ENCODE measurements at places on chromosomes 1 and 21. TPM values are rescaled to one million over a fixed set of nuclear protein-coding genes. Genes with fewer than 3 reads are reported as not detected.

DNA sequence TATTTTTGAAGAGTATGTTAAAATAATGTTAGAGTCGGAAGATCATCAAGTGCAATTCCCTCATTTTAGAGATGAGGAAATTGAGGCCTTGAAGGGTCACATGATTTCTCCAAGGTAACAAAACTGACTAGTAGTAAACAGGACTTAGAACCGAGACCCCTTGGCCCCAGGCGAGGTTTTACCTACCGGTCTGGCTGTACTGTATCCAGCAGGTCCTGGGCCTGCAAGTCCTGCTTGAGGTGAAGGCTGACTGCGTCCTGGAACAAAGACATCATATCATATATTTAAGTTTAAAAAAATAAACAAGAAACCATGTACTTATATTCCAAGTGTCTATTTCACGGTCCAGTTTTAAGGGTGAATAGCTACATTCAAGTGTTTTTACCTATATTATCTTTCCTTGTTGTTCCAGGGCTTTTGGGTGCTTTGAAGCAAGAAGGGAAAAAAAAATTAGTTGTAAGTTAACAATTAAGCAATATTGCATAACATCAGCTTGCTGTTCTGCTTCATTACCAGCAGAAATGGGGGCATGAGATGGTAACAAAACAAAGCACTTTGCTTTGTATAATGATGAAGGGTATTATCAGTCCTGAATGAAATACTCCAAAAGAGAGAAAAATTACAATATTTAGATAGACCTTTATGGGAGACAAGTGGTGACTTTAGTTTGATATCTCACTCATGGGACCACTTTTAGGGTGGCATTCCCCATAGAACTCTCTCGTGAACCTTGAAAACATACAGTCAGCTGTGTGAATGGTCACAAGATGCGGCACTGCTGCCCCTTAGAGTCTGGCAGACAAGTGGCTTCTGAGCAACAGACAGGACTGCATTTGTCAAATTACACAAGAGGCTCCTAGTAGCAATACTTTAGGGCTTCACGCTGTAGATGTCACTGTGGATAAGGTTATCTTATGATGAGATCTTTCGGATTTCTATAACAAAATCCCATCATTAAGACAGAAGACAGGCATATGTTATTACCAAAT, 29.8 kb upstream of the CFAP298 start:
- no peak for DNase-seq
- H3K4me3 ChIP-seq, result no peak overlapping the region
- no peaks in the 10 kb centered on the region for H3K4me1 ChIP-seq
- H3K27me3 ChIP-seq, result no peaks in the 10 kb centered on the region
- no peak overlapping the region for H3K27ac ChIP-seq

The ZNF593OS gene
- total RNA-seq, result not detected

DNA sequence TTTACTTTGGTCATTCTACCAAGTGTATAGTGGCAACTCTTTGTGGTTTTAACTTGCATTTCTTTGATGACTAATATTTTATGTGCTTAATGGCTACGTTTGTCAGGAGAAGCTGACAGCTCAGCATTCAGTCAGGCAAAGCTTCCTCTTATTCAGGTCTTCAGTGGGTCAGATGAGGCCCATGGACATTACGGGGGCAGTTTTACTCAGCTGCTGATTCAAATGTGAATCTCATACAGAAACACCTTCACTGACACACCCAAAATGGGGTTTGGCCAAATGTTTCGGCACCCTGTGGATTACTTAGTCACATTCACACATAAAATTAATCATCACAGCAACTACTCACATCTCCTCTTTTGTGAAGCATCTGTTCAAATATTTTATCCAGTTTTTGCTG, 104.9 kb upstream of the PLD5 start:
- H3K4me3 ChIP-seq, result no peak overlapping the region
- no peaks in the 10 kb centered on the region for H3K27me3 ChIP-seq
- H3K4me1 ChIP-seq, result no peaks in the 10 kb centered on the region

- H3K36me3 ChIP-seq, result no peaks in the 10 kb centered on the region
- no peak overlapping the region for H3K27ac ChIP-seq
- no peaks in the 10 kb centered on the region for H3K4me1 ChIP-seq
- H3K4me3 ChIP-seq, result no peak overlapping the region
These were observed 90.5 kb downstream of the TRABD2B start for GRCh38 chr1:47906527-47907176.

DNA sequence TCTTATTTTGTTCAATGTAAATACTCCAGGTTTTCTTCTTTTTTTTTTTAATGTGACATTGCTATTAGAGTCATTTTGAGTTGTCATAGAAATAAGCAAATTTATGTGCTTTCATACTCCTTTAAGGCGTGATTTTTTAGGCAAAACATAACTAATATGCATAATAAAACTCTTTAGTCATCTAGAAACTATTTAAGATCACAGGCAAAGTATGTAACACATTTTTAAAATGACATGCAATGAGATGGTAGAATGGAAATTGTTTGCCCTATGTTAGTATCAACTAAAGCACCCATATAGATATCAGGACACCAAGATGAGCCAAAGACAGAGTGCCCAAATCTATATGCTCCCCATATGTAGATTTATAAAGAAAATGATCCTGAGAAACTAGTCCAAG, 41.5 kb upstream of the SGIP1 start:
- peaks cover 5% of the 10 kb centered on the region for H3K4me1 ChIP-seq
- no peak for DNase-seq
- H3K36me3 ChIP-seq, result no peaks in the 10 kb centered on the region
- H3K4me3 ChIP-seq, result no peak overlapping the region
- no peaks in the 10 kb centered on the region for H3K27me3 ChIP-seq

DNA sequence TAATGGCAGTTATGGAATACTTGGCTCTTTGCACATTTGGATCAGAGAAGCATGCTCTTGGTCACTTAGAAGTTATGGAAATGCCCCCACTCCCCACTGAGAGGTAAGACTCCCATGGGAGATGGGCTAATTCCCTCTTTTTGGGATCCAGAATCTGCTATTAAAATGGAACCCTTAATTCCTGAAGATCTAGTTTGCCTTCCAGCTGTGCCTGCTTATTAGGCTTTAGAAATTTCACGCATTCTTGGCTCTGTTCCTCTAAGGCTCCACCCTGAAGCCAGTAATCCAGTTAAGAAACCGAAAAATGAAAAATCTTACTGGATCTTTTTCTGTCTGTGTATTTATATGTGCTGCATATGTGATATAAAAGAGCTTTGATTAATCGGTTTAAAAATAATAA, 76.7 kb downstream of the USH2A start:
- no peaks in the 10 kb centered on the region for H3K4me1 ChIP-seq
- H3K4me3 ChIP-seq, result no peak overlapping the region
- no peak for DNase-seq
- H3K27ac ChIP-seq, result no peak overlapping the region
- H3K27me3 ChIP-seq, result no peaks in the 10 kb centered on the region

DNA sequence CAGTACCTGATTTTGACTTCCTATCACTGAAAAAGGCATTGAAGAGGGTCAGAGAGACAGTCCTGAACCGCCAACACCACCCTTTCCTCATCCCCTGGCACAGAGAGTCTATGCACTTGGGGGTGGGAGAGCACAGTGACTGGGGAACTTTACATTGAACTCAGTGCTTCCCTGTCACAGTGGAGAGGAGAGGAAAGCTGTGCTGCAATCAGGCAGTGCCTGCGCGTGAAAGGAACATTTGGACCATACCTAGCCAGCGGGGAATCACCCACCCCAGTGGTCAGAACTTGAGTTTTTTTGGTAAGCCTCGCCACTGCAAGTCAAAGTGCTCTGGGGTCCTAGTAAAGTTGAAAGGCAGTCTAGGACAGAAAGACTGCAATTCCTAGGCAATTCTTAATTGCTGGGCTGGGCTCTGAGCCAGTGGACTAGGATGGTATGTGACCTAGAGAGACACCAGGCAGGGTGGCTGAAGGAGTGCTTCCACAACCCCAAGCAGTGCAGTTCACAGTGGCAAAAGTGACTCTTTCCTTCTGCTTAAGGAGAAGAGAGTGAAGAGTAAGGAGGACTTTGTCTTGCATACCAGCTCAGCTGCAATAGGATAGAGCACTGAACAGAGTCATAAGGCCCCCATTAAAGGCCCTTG, 9.4 kb upstream of the HENMT1 start:
- no peak for DNase-seq
- H3K4me1 ChIP-seq, result no peaks in the 10 kb centered on the region
- no peaks in the 10 kb centered on the region for H3K27me3 ChIP-seq
- no peak overlapping the region for H3K4me3 ChIP-seq
- H3K36me3 ChIP-seq, result no peaks in the 10 kb centered on the region
- no peak overlapping the region for H3K27ac ChIP-seq

GRCh38 chr1:165371588-165372225, 15.2 kb upstream of the LMX1A start:
- H3K27me3 ChIP-seq, result no peaks in the 10 kb centered on the region
- H3K36me3 ChIP-seq, result no peaks in the 10 kb centered on the region
- H3K4me3 ChIP-seq, result no peak overlapping the region
- no peak overlapping the region for H3K27ac ChIP-seq
- DNase-seq, result no peak

The PGLYRP3 gene
- not detected for total RNA-seq

- no peak overlapping the region for H3K4me3 ChIP-seq
- H3K36me3 ChIP-seq, result no peaks in the 10 kb centered on the region
- no peak overlapping the region for H3K27ac ChIP-seq
- DNase-seq, result no peak
- H3K27me3 ChIP-seq, result no peaks in the 10 kb centered on the region
These were observed 23.7 kb upstream of the COG2 start for GRCh38 chr1:230618537-230618936.

- H3K27ac ChIP-seq, result no peak overlapping the region
- no peak for DNase-seq
- H3K4me1 ChIP-seq, result no peaks in the 10 kb centered on the region
- no peaks in the 10 kb centered on the region for H3K36me3 ChIP-seq
- H3K27me3 ChIP-seq, result no peaks in the 10 kb centered on the region
These were observed 11.6 kb upstream of the POU2F1 start for GRCh38 chr1:167209044-167209443.

DNA sequence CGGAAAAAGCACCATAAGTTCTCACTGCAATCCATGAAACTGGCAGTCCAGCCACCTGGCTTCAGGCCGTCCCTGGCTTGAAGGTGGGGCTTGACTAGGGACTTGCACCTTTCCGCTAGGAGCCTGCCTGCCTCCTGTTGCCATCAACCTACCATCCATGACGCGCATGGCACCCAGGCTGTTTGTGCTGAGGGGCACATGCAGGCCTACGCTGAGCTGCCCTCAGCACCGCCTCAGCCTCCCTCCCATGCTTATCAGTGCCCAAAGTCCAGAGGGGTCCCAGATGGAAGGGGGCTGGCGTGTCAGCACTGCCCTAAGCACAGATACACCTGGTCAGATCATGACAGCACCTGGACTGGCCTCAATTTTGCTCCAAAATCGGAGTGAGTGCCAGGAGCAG, 190.2 kb upstream of the LYPLAL1 start:
- H3K4me3 ChIP-seq, result no peak overlapping the region
- no peaks in the 10 kb centered on the region for H3K4me1 ChIP-seq
- no peaks in the 10 kb centered on the region for H3K27me3 ChIP-seq
- H3K27ac ChIP-seq, result no peak overlapping the region
- no peaks in the 10 kb centered on the region for H3K36me3 ChIP-seq
- no peak for DNase-seq

The OPRD1 gene
- not detected for total RNA-seq

The BCL2L15 gene
- total RNA-seq, result 0.61 TPM

The RIIAD1 gene
- total RNA-seq, result 20.8 TPM

- no peak overlapping the region for H3K4me3 ChIP-seq
- H3K4me1 ChIP-seq, result peaks cover 6% of the 10 kb centered on the region
- peaks cover 3% of the 10 kb centered on the region for H3K36me3 ChIP-seq
- H3K27me3 ChIP-seq, result no peaks in the 10 kb centered on the region
- DNase-seq, result no peak
- no peak overlapping the region for H3K27ac ChIP-seq
These were observed 7.3 kb downstream of the MYOG start for GRCh38 chr1:203078478-203078877.

The ELAPOR1 gene
- 0.21 TPM for total RNA-seq

DNA sequence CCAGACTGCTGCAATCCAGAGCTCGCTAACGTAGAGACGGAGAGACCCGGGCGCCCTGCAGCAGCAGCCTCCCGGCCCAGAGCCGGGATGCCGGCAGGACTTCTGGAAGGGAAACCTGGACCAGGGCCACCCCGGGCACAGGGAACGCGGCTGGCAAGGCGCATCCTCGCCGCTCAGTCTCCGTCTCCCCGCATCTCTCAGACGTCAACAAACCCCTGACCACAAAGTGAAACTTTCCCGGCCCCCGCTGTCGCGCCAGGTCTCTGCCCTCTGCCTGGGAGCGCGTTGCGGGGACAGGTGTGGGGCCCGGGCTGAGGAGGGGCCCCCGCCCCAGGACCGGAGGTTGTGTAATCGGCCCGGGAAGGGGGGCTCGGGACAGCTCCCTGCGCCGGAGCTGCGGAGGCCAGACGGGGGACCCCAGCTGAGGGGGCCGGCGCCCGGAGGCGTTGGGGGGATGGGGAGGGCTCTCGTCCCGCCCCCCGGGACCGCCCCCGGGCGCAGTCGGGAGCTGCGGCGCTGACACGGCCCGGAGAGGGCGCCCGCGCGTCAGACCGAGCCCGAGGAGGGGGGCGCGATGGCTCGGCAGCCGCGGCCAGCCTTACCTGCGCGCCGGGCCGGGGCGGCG, 116.6 kb upstream of the HIVEP3 start:
- peak overlapping the region; percentile 60 for H3K4me3 ChIP-seq
- H3K36me3 ChIP-seq, result no peaks in the 10 kb centered on the region
- peak; percentile 86 for DNase-seq
- H3K4me1 ChIP-seq, result no peaks in the 10 kb centered on the region

The NBPF4 gene
- not detected for total RNA-seq

DNA sequence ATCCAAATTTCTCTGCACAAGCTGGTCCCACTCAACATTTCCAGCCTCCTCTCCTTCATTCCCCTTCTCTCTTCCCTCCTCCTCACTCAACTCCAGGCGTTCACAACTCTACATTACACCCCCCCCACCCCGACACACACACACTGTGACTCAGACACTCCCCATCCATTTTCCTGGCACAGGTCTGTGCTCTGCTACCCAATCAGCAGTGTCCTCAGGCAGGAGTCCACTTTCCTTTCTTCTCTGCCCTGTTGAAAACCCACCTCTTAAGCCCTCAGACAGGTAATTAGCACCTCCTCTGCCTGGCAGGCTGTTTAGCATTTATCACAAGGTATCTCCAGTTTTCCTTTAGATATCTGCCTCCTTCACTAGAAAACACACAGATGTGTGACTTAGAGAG, 8.8 kb upstream of the LMX1A start:
- no peak for DNase-seq
- no peaks in the 10 kb centered on the region for H3K27me3 ChIP-seq
- H3K4me3 ChIP-seq, result no peak overlapping the region
- H3K27ac ChIP-seq, result no peak overlapping the region
- H3K36me3 ChIP-seq, result no peaks in the 10 kb centered on the region
- no peaks in the 10 kb centered on the region for H3K4me1 ChIP-seq

- DNase-seq, result no peak
- H3K36me3 ChIP-seq, result peaks cover 19% of the 10 kb centered on the region
- no peak overlapping the region for H3K27ac ChIP-seq
These were observed 471.4 kb downstream of the PTBP2 start for GRCh38 chr1:97192872-97193572.

- no peak overlapping the region for H3K27ac ChIP-seq
- DNase-seq, result no peak
- peaks cover 63% of the 10 kb centered on the region for H3K4me1 ChIP-seq
- H3K4me3 ChIP-seq, result no peak overlapping the region
- H3K27me3 ChIP-seq, result no peaks in the 10 kb centered on the region
These were observed 60.8 kb downstream of the BCAR3 start for GRCh38 chr1:93620841-93621210.
